Astrocyte (in vitro differentiated cells and primary cell): ENCODE measurements at places on chromosomes 11 and 22. TPM values are rescaled to one million over a fixed set of nuclear protein-coding genes. Genes with fewer than 3 reads are reported as not detected.
A peak's percentile ranks its signal among the peaks of the same experiment; 100 is the strongest.

- DNase-seq = no peak
Measured at GRCh38 chr22:50418624-50419023, 56.2 kb downstream of the SBF1 start.

GRCh38 chr11:124900464-124900863 is 2.8 kb upstream of the ROBO4 start:
- DNase-seq = peak; percentile 83

Gene OR8G5
- not detected in 2 replicates for total RNA-seq

Gene MMP10
- 1.1 and 1.2 TPM in 2 replicates for total RNA-seq

Gene PRR33
- total RNA-seq = not detected in 2 replicates
